ENCODE measurements at places on chromosomes 3 and 15. TPM values are rescaled to one million over a fixed set of nuclear protein-coding genes. Genes with fewer than 3 reads are reported as not detected.

Gene SLC30A4
- total RNA-seq, result 4.3 TPM

Gene ERICH6
- total RNA-seq, result not detected

Gene CFAP161
- under 0.01 TPM for total RNA-seq

Gene FAM174B
- 7.7 TPM for total RNA-seq

Gene PCSK6
- 0.33 TPM for total RNA-seq

Gene ANKDD1A
- total RNA-seq, result 4.8 TPM

Gene IFT57
- total RNA-seq, result 46.0 TPM

Gene SEMA3G
- total RNA-seq, result not detected

Gene CYP11A1
- total RNA-seq, result not detected

Gene ADIPOQ
- total RNA-seq, result not detected

Gene RASL12
- total RNA-seq, result 0.33 TPM

Gene ZNF717
- total RNA-seq, result 15.0 TPM

Gene LRRIQ4
- total RNA-seq, result not detected

Gene UNC45A
- total RNA-seq, result 95.2 TPM

Gene SLC51B
- not detected for total RNA-seq

Gene FBXO40
- not detected for total RNA-seq

Gene ACP3
- 0.36 TPM for total RNA-seq

Gene RPL32
- total RNA-seq, result 1,534 TPM

Gene CDHR4
- total RNA-seq, result not detected

Gene RBPMS2
- total RNA-seq, result 0.15 TPM

Gene VEPH1
- total RNA-seq, result 274 TPM

All from melanocyte of skin (primary cell).